ENCODE measurements at places on chromosomes 6 and 20. TPM values are rescaled to one million over a fixed set of nuclear protein-coding genes. Genes with fewer than 3 reads are reported as not detected.

DNA sequence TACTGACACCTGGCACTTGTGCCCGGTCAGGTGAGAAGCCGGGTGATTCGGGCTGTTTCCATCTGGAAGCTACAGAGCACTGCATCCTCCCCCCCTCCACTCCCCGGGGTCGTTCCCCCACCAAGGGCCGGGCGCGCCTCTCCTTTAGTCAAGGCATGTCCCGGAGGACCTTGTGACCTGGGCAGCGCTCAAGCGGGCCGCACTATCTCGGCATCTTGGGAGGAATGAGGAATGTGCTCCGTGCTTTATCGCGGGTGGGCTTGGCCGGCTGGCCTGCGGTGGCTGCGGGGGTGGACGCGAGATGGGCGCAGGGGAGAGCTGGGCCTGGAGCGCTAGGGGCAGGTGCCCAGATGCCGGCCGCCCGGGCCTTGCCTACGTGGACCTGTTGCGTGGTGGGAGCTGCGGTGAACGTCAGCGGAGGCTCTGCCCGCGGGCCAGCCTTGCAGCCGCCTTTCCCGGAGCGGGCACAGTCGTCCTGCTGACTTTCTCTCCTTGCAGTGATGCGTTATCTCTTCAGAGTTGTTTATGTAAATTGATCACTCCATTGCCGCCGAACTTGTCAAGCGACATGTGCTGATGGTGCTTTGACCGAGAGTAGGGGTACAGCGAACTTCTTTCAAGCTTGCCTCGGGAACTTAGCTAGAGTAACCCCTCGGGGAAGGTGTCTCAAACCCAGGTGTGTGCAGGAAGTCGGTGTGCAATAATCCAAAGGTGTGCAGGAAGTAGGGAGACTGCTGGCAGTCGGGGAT is 1.1 kb downstream of the LRRC1 start:
- DNase-seq: no peak

DNA sequence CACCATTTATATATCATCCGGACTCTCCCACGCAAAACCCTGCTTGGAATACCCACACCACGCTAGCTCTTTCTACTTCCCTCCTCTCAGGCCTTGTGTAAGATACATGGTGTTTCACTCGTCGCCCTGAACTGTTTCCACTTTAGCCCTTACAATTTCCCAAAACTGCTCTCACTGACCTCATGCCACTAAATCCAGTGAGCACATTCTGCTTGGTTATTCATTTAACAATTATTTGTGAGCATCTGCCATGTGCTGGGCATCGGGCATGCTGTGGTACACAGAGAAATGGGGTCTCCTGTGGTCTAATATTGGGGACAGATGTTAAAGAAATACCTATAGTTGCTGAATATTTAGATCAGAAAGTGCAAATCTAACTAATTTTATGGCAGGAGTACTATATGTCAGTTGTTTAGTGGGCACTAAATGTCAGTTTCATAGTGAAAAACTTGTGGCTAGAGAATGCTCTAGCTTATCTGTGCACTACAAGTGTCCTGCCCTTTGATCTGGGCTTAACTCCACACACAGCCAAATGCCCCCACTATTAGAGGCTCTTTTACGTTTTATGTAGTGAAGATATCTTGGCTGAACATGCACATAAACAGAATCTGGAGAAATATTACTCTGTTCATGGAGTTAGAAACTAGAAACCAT is 41.0 kb downstream of the PLEKHG1 start:
- no peak for DNase-seq

DNA sequence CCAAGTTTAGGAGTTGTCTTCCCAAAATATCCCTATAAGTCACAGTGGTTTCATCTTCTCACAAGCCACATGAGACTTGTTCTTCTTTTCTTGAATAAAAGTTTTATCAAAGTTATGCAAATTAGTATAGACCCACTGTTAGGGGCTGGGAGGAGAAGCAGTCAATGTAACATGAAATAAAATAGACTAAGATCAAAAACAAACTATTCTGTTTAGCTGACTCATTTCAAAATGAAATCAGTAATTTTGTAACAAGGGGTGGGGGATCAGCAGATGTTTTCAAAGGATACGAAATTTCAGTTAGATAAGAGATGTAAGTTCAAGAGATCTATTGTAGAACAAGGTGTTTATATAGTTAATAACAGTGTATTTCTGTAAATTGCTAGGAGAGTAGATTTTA is 339.6 kb upstream of the PRDM1 start:
- DNase-seq: no peak

The CFAP61 gene
- polyA plus RNA-seq: 3.5 TPM

The NOX3 gene
- polyA plus RNA-seq: 2.2 TPM
